ENCODE measurements at places on chromosomes 2 and 18. TPM values are rescaled to one million over a fixed set of nuclear protein-coding genes. Genes with fewer than 3 reads are reported as not detected.

DNA sequence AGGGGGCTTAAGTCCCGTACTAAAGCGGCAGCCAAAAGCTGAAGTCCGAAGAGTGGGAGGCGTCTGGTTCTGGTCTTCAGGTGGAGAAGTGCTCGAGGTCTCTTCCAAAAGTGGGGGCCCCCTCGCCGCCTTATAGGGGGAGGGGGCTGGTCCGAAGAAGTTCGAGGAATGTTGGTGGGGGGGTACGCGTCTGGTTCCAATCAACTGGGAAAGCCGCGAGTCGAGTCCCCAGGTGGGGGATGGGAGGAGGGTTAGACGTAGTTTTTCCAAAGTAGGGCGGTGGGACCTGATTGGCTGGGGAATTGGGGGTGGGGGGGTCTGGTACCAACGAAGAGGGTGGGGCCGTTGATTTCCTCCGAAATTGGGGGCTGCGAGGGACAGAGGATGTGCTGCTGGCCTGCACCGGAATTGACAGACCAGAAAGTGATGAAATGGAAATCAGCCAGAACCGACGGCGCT lies 594 bp downstream of the ITM2C start:
- no peak for DNase-seq

DNA sequence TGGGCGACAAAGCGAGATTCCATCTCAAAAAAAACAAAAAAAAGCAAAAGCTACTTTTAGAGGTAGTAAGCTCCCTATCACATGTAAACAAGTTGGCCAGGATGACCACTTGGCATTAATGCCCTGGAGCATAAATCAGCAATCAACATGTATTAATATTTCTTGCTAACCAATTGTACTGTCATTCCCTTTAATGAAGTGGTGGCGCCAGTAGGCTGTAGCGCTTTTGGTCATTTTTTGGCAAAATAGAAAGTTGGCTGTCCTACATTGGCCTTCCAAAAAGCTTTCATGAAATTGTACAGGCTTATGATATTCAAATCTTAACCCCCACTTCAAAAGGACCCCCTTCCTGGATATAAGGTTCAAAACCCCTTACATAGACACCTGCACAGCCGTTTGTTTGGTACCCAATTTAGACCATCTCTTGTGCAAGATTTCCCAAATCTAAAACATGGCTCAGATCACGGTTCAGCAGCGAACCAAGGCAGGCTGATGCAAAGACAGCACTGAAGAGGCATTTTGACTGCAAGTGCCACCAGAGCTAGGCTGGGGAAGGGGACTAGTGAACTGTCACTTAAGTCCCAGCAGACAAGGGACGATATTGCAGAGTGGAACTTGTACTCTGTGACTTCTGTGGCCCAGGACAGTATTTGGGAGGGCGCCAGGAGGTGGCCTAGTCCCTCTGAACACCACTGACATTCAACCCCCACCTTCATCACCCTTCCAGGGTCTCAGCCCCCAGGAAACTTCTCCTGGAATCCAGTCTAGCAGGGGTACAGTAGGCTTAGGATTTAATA lies 31.9 kb downstream of the SMAD7 start:
- DNase-seq: no peak

- no peak for DNase-seq
These were observed 1.9 kb downstream of the IMP4 start for GRCh38 chr2:130344578-130344977.

DNA sequence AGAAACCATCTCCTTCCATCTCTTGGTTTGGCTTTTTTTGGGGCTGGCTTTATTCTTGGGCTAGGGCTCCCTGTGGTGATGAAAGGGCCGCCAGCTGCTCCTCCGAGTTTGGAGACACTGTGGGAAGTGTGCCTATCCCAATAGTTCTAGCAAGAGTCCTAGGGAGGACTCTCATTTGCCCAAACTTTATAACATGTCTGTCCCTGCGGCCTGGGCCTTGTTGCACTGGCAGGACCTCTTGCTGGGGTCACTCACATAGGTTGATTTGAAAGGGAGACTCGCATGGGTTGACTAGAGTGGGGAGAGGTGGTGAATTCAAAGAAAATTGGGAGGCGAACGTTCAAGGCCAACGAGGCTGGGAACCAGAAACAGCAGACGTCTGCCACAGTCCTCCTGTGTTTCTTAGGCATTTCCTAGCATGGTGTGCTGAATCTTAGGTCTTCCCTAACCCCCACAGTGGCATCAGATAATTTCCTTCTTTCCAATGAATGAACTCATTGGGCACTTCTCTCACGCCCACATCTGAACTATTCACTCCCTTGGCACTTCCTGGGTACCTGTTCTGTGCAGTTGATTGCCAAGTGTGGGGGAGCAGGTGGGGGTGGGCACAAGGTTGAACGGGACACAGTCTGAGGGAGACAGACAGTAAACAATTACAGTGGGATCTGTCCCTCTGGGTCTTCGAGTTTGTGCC lies 26.8 kb downstream of the NIFK start:
- no peak for DNase-seq

DNA sequence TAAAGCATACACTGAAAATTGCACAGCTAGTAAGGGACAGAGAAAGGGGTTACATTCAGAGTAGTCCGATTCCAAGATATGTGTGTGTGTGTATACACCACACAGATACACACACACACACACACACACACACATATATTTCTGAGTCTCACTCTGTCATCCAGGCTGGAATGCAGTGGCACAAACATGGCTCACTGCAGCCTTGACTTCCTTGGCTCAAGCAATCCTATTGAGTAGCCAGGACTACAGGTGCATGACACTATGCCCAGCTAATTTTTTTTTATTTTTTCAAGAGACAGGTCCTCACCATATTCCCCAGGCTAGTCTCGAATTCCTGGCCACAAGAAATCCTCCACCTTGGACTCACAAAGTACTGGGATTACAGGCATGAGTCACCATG lies 68.1 kb upstream of the ITPRID2 start:
- DNase-seq: no peak

GRCh38 chr2:20665243-20666004 lies 1.5 kb upstream of the GDF7 start:
- no peak for DNase-seq

GRCh38 chr2:39127973-39128372 lies 7.1 kb upstream of the SOS1 start:
- DNase-seq: no peak

DNA sequence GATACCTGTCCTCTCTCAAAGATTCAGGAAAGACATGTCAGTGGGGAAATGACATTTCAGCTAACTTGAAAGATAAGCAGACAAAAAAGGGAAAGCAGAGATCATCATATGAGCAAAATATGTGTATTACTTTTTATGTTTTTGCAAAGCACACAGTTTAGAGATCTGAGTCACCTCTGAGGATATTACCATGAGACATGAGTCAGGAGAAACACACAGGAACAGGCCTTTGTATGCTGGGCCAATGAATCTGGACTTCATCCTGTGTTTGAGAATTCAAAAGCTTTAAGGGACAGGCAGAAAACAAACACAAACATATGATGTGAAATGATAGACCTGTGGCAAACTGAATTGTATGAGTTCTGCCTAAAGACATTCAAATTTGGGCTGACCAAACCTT lies 306.0 kb upstream of the EPC2 start:
- no peak for DNase-seq

- no peak for DNase-seq
These were observed 29.6 kb downstream of the SH3BP4 start for GRCh38 chr2:234981197-234982095.

MYO5B gene
- 23.3 TPM for total RNA-seq

DOK6 gene
- total RNA-seq: 3.2 TPM

DNA sequence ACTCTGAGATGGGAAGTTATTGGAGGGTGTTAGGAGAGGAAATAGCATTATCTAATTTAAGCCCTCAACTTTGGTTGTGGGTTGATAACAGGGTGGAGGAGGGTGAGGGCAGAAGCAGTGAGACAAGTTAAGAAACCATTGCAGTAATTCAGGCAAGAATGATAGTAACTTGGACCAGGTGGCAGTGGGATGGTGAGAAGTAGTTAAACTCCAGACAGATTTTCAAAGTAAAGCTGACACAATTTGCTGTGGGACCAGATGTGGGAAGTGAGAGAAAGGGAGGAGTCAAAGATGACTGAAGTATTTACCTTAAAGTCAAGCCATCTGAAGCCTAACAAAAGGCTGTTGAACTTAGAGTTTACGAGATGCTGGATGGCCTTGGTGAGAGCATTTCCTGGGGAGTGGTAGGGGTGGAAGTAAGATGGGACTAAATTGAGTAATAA lies 163.2 kb upstream of the KLF7 start:
- no peak for DNase-seq

HOXD1 gene
- 3.4 TPM for total RNA-seq

- DNase-seq: no peak
These were observed 225.5 kb upstream of the VRK2 start for GRCh38 chr2:57821088-57821487.

DNA sequence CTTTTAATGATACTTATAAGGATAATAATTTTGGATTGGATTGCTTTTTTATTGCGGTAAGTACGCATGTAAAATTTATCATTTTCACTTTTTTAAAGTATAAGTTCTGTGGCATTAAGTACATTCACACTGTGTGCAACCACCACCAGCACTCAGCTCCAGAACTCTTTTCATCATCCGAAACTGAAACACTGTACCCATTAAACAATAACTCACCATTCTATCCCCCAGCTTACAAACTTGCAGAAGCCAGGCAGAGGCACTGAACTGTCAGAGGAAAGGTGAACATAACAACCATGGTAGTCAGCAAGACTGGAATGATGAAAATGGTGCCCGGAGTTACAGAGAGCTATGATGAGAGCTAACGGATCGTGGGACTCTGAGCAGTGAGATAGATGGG lies 465.9 kb downstream of the ADCYAP1 start:
- no peak for DNase-seq

DNA sequence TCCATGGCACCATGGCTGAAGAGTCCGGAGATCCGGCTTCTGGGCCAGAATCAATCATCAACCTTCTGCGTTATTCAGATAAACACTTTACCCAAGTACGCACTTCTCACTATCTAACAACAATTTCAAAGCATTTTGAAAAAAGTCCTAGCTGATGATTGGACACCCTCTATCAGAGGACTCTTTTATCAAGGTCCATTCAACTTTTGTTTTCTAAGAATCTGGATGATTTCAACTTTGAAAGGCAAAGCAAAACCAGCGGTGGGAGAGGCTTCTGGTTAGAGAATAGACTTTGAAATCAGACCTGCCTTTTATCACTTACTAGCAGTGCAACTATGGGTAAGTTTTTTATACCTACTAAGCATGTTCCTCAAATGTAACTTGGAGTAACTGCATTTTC lies 293.6 kb upstream of the TNP1 start:
- DNase-seq: no peak

DNA sequence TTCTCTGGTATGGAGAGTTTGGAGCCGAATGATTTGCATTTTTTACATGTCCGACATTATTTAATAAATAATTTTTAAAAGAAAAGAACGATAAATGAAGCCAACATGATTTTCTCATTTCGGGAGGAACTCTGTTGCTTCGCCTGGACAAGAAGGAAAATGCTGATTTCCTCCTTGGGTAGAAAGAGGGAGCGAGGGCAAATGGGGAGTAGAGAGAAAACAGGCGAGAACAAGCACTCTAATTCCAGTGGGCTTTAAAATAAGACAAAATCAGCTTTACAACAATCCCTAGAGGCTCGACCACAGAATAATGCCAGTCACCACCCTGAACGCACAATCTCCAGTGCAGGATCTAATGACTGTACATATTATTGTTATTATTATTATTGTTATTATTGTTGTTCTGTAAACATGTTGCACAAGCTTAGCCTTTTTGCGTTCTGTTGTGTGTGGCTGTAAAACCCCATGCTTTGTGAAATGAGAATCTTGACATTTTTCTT lies 3.7 kb downstream of the DLX1 start:
- no peak for DNase-seq

DNA sequence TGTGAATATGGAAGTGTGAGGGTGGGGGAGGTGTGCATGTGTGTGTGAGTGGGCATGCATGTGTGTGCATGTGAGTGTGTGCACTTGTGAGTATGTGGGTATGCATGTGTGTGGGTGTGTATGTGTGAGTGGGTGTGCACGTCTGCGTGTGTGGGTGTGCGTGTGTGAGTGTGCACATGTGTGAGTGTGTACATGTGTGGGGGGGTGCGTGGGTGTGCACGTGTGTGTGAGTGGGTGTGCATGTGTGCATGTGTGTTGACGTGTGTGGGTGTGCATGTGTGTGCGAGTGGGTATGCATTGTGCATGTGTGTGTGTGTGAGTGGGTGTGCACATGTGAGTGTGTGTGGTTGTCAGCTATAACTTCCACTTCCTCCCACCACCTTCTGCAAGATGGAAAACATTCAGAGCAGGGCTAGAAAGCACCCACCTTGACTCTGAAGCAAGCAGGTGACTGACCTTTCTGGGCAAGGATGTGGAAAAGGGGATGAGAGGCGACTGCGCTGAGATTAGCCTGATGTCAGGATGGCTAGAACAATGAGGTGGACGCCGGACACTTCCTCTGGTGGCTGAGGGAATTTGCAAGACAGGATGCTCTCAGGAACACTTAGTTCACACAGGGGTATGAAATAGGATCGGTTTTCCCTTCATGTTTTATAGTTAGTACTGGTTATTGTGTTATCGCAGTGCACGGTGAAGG lies 103.6 kb downstream of the ACKR3 start:
- DNase-seq: no peak

CCDC74A gene
- total RNA-seq: 4.9 TPM

GRCh38 chr18:78675231-78675630 lies 304.4 kb upstream of the SALL3 start:
- DNase-seq: no peak

NR4A2 gene
- total RNA-seq: 4.0 TPM

GRCh38 chr2:225112362-225113126 lies 70.3 kb upstream of the DOCK10 start:
- peak; percentile 60 for DNase-seq
